Kidney capillary endothelial cell (primary cell): ENCODE measurements at places on chromosomes 5 and 9.

DNA sequence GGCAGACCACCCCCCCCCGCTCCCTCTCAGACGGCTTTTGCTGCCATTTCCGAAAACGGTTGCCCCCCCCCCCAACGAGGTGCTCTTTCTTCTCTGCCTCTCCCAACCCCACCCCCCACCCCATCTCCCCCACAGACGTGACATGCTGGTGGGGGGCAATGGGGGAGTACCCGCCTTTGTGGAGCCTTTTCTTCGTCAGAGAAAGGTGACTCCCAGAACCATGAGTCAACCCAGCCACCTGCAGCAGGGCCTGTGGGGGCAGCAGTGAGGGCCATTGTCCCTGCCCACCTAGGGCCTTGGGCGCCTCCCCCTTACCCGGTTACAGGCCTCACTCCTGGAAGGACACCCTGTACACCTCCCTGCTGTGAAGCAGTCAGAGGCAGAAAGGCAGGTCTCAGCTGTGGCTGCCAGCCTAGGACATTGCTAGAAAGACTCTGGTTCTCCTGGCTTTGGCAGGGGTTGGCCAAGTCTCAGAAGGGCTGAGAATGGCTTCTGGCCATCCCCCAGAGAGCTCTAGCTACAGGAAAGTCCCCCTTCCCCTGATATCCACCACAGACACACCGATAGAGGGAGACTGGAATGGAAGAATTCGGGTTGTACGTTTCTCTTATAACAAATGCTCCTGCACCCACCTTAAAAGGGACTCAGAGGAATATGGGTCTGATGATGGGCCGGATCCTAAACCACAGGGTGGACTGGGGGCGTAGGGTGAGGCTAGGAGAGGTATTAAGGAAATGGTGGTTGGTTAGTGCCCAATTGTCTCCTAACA is 2.2 kb downstream of the DNAJB5 start:
- no peak for DNase-seq

- DNase-seq, result no peak
Observed at GRCh38 chr5:32865475-32865874, 154.4 kb downstream of the NPR3 start.

DNA sequence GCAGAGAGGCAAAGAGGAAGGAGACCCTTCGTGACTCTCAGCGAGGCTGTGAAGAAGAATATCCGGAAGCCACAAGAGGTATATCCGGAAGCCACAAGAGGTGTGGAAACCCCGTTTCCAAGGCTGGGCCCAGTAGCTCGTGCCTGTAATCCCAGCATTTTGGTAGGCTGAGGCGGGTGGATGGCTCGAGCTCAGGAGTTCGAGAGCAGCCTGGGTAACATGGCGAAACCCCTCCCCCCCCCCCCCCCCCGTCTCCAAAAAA is 612 bp upstream of the BBLN start:
- DNase-seq, result no peak

DNA sequence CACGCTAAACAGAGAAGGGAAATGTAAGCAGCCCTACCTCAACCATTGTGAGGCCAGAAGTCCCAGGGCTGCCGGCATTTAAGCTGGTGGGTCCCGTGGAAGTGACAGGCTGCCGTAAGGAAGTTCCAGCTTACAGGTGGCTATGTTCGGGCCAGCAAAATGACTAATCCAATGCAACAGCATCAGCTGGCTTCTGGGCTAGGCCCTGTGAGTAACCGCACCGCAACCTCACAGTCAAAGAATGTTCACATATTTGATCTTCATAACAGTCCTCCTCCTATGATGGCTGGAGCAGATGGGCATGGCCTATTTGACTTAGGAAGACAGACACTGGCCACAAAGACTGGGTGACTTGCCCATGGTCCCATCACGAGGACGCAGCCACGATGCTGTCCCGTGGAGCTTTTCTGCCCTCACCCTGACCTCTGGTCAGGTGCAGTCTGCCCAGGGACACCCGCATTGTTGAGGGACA is 88.2 kb downstream of the LIFR start:
- DNase-seq, result peak; percentile 80

DNA sequence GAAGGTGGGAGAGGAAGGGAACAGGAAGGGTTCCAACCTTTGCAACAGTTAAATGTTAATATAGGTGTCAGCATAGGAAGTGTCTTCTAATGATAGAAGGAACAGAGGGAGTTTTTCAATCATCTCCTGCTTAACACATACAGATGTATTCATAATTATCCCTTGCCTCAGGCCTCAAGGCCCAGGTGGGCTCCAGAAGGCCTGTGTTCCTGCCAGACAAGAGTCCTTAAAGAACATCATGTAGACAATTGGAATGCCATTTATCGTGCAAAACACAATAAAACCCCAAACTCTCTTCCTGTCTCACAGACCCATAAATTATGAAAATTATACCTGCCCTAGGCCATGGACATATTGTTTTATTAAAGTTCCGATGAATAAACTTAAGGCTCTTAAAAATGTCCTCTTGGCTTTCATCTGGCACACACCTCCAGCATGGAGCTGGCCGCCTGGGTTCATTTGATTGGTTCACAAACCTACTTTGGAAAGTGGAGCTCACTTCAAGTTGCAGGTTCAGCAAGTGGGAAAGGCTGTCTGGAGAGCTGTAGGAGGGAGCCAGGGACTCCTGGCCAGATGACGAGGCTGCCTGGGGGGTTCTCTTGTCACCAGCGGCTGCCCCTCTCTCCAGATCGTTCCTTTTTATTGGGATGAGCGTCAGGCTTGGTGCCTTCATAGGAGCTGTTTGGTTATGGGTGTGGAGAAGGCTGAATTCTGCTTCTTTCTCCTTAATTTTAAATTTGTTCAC is 17.5 kb downstream of the SPRY4 start:
- no peak for DNase-seq

DNA sequence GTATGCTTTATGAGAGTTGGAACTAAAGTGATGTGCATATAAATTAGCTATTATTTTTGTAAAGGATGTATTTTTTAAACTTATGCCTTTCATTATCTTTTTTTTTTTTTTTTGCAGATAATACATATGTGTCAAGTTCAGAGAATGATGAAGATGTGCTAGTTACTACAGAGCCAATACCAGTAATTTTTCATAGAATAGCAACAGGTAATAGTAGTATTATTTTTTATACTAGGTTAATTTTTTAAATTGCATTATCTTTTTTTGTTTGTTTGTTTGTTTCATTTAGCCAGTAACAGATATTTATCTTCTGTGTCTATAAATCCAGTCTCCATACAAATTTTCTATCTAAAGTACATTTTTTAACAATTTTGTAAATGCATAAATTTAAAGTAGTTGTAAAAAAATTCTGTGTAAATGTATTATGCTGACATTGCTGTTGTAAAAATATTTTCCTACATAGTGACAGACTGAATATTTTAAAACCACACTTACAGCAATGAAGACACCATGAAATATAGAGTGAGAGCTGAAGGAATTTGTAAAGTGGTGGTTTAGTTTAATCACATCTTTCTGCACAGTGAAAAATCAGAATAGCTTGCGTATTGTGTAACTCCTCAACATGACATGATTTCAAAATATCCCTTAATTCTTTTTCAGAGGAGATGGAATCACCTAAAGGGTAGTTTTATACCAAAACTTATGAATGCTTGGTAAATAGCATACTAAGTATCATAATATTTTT is 93.3 kb downstream of the PARP8 start:
- DNase-seq, result no peak
